Common myeloid progenitor, CD34-positive (primary cell): ENCODE measurements at places on chromosomes 6 and 20.

- H3K27me3 ChIP-seq: no peaks in the 10 kb centered on the region
- H3K4me1 ChIP-seq: peaks cover 4% of the 10 kb centered on the region
- no peak overlapping the region for H3K4me3 ChIP-seq
Measured at GRCh38 chr6:3334555-3334954, 75.8 kb downstream of the PSMG4 start.

DNA sequence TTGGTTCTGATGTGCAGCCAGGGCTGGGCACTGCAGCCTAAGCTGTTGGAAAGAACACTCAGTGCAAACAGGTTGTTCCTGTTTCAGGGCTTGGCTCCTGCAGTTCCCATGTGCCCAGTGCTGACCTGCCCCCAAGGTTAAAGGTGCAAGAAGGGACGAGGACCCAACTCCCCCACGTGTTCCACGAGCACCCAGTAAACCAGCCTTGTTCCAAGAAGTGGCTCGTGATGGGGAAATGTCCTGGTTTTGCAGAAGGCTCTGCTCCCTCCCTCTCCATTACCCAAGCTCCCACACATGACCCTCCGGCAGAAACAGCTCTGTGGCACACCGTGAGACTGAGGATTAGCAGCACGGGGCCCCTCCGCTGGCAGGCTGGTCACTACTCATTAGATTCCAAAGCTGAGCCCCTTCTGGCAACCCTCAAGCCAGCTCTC, 9.4 kb downstream of the ACSS1 start:
- H3K36me3 ChIP-seq: peaks cover 44% of the 10 kb centered on the region
- peaks cover 21% of the 10 kb centered on the region for H3K4me1 ChIP-seq
- no peak for DNase-seq
- H3K27ac ChIP-seq: no peak overlapping the region
- no peak overlapping the region for H3K4me3 ChIP-seq

GRCh38 chr6:65064844-65065243, 642.2 kb downstream of the EYS start:
- no peaks in the 10 kb centered on the region for H3K27me3 ChIP-seq
- no peak for DNase-seq
- no peaks in the 10 kb centered on the region for H3K4me1 ChIP-seq

- H3K27ac ChIP-seq: no peak overlapping the region
- peak; percentile 71 for DNase-seq
- peaks cover 3% of the 10 kb centered on the region for H3K4me1 ChIP-seq
- no peak overlapping the region for H3K4me3 ChIP-seq
Measured at GRCh38 chr6:25601800-25602673, 50.0 kb upstream of the SCGN start.

GRCh38 chr6:782141-782540, 89.2 kb upstream of the EXOC2 start:
- no peak overlapping the region for H3K4me3 ChIP-seq
- DNase-seq: no peak
- H3K36me3 ChIP-seq: no peaks in the 10 kb centered on the region
- peaks cover 6% of the 10 kb centered on the region for H3K27me3 ChIP-seq
- no peaks in the 10 kb centered on the region for H3K4me1 ChIP-seq

- H3K27ac ChIP-seq: peak overlapping the region; percentile 84
- peak overlapping the region; percentile 16 for H3K4me3 ChIP-seq
- peak; percentile 54 for DNase-seq
- H3K4me1 ChIP-seq: peaks cover 70% of the 10 kb centered on the region
Measured at GRCh38 chr6:43773050-43773979, 3.3 kb downstream of the VEGFA start.
